ENCODE measurements at places on chromosomes 13 and 19.

- no peak overlapping the region for H3K27ac ChIP-seq
- H3K36me3 ChIP-seq = no peaks in the 10 kb centered on the region
- DNase-seq = no peak
- peaks cover 48% of the 10 kb centered on the region for H3K4me1 ChIP-seq
- H3K27me3 ChIP-seq = no peaks in the 10 kb centered on the region
Measured at GRCh38 chr13:108409730-108410129, 140.2 kb downstream of the TNFSF13B start.

DNA sequence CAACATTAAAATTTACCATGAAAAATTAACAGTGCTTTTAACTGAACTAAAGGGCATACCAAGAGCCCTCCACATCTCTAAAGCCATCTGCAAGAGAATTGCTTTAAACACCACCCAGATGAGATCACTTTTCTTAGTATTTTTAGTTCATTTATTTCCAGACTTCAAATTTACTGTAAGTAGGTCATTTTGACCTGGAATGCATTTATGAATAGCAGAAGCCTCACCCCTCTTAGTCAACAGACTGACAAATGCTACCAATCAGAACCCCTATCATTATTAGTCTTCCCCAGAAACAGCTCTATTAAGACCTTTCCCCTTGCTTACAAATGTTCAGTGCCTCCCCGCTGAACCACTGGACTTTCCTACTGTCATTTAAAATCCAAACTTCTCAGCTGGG lies 27.3 kb downstream of the RUBCNL start:
- no peak for DNase-seq
- no peak overlapping the region for H3K4me3 ChIP-seq
- no peaks in the 10 kb centered on the region for H3K4me1 ChIP-seq
- no peaks in the 10 kb centered on the region for H3K36me3 ChIP-seq
- no peaks in the 10 kb centered on the region for H3K27me3 ChIP-seq

DNA sequence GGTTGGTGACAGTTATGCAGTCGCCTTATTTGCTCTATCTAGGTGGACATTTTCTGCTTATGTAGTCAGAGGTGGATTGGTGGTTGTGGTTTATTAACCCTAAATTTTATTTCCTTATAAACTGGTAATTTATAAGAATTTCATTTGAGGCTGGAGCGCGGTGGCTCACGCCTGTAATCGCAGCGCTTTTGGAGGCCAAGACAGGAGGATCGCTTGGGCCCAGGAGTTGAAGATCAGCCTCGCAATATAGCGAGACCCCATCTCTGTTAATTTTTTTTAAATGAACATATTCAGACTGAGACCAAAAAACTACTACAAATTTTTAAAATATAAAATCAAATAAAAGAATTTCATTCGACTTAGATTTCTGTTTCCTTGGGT lies 810 bp downstream of the ZNF627 start:
- H3K4me1 ChIP-seq = peaks cover 23% of the 10 kb centered on the region
- no peak for DNase-seq
- H3K4me3 ChIP-seq = peak overlapping the region; percentile 86
- H3K36me3 ChIP-seq = no peaks in the 10 kb centered on the region

DNA sequence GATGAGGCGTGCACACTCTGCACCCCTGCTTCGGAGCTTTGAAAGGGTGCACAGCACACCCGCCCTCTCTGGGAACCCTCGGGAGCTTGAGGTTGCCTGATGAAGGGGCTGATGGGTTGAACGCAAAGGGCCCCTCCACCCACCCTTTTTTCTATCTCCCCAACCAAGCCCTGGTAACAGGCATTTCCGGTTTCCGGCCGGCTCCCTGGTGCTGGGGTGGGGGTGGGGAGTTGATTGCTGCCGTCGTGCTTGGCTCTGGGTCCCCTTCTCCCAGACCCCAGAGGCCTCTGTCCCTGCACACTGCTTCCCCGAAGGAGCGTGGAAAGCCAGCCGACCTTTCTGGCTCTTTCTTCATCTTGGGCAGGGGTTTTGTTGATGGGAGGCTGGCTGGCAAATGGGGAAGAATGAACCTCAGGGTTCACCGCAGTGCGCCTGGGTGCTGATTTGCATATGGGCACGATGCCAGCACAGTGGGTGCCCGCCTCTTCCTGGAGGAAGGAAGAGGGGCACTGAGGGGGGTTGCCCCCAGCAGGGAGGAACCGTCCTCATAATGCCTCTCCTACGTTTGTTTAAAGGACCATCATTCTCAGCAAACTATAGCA lies 29.1 kb downstream of the VAV1 start:
- peak overlapping the region; percentile 68 for H3K4me3 ChIP-seq
- peaks cover 4% of the 10 kb centered on the region for H3K36me3 ChIP-seq
- peak overlapping the region; percentile 68 for H3K27ac ChIP-seq

DNA sequence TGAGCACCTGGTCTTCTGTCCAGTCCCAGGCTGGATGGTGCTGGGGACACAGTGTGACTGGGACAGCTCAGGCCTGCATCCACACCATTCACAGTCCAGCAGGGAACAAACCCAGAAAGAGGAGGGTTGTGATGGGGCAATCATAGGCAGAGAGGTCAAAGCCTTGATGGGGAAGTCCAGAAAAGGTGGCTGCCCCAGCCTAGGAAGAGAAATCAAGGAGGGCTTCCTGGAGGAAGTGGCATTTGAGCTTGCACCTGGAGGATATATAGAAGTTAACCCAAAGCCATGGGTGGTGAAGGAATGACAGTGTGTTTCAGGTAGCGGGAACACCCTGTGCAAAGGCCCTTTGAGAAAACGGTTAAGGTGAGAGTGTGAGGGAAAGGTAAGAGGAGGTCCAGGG lies 2.6 kb upstream of the PRX start:
- DNase-seq = no peak
- H3K27me3 ChIP-seq = no peaks in the 10 kb centered on the region
- H3K4me1 ChIP-seq = no peaks in the 10 kb centered on the region
- no peak overlapping the region for H3K27ac ChIP-seq
- no peak overlapping the region for H3K4me3 ChIP-seq

GRCh38 chr13:20801707-20802106 lies 27.9 kb upstream of the EEF1AKMT1 start:
- DNase-seq = no peak
- no peaks in the 10 kb centered on the region for H3K4me1 ChIP-seq
- H3K4me3 ChIP-seq = no peak overlapping the region
- H3K27me3 ChIP-seq = no peaks in the 10 kb centered on the region

Data from CD8-positive, alpha-beta memory T cell (primary cell).